ENCODE measurements at places on chromosomes 7 and 10.

- DNase-seq: no peak
Measured at GRCh38 chr7:101717628-101718357, 88.7 kb upstream of the MYL10 start.

- no peak for DNase-seq
Measured at GRCh38 chr10:88960802-88961201, 8.2 kb upstream of the ACTA2 start.

GRCh38 chr10:57262892-57263291, 901.8 kb upstream of the ZWINT start:
- DNase-seq: no peak

DNA sequence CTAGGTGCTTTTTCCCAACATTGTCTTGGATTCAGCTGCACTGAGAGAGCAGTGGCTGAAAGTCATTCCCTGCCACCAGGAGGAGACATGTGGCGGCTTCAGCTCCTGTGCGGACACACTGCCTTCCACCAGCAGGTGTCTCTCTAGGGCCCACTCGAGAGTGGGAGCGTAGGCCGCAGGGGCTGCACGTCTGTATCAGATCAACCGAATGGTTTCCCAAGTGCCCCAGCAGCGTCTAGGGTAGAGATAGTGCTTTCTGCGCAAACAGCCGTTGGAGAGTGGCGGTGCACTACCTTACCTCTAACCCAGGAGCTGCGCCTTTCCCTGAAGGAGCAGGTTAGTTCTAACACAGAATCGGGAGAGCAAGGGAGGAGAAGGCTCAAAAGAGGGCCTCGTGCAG, 31.7 kb downstream of the PAPOLB start:
- peak; percentile 59 for DNase-seq

GRCh38 chr7:117975476-117975875, 102.2 kb upstream of the CTTNBP2 start:
- no peak for DNase-seq

GRCh38 chr7:2104716-2105115, 128.0 kb downstream of the MAD1L1 start:
- DNase-seq: no peak

DNA sequence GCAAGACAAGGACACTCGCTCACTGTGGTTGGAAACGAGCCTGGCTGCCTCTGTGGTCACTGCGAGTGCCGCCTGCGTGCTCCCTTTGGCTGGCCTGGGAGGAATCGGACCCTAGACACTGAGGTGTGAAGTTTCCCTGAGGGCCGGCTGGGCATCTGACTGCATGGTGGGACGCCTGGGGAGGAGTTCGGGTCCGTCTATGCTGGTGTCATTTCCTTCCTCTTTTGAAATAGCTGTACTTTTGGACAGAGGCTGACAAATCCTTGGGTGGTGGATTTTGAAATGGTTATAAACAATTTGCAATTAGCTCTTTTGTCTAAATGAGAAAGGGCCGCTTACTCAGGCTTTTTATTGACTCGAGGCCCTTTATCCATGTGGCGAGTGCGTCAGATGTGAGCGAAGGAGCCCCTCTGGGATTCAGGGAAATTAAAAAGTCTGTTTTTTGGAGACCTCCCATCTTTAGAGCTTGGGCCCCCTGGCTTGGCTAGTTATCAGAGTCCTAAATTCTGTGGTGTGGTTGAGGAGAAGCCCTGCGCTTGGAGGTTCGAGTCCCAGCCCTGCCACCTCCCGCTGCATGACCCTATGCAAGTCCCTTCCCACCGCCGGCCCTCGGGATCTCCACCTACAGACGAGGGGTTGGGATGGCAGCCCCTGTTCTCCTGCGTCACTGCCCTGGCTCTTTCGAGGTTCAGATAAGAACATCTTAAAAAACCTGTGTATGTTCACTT, 147.1 kb downstream of the RGS10 start:
- no peak for DNase-seq

GRCh38 chr10:117550076-117550475, 7.5 kb downstream of the EMX2 start:
- no peak for DNase-seq

DNA sequence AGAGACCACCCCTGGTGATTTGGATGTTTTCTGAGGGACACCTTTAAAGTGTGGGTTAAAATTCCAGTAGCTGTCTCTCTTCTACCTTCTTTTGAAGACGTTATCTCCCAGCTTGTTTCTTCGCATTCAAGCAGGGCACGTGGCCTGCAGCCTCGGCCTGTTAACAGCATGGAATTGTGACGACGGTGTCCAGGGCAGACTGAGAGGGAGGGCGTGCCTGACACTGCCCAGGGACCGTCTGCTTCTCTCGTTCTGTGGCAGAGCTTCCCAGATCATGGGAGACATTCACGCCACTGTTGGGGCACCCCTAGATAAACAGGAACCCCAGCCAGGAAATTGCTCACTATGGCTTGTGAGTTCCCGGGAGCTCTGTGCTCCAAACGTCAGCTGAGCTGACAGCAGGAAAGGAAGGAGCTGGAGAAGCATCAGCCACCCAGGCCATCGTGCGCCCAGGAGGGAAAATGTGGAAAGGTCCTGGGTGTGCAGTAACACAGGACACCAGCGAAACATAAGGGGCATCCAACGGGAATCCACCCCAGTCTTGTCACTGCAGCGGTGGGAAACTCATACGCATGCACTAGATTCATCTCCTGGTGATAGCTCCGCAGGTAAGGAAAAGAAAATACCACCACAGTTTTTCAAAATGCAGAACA, 41.1 kb upstream of the RBM33 start:
- DNase-seq: no peak

- DNase-seq: no peak
Measured at GRCh38 chr10:124298891-124299290, 119.8 kb downstream of the OAT start.

DNA sequence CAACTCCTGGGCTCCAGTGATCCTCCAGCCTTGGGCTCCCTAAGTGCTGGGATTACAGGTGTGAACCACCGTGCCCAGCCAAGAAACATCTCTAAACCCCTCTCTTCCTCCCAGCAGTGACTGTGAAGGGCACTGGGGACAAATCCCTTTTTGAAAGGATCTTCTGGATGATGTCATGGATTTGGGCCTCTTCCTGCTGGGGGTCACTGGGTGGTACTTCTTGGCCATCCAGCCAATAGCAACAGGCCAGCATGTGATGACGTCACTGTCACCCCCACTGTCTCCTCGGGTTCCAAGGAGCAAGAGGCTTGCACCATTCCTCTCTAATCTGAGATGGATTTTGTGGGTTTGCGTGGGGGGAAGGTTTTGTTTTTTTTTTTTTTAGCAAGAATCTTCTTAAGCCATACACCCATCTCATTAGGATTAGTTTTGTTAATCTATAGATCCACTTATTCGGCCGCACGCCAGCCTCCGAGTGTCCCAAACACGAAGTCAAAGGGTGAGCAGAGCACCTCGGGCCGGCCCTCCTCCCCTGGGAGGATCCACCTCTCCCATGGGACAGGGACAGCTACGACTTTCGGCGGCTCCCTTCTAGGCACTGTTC, 29.4 kb upstream of the TNRC18 start:
- DNase-seq: peak; percentile 64

- no peak for DNase-seq
Measured at GRCh38 chr7:125347269-125347668, 417.6 kb upstream of the POT1 start.

DNA sequence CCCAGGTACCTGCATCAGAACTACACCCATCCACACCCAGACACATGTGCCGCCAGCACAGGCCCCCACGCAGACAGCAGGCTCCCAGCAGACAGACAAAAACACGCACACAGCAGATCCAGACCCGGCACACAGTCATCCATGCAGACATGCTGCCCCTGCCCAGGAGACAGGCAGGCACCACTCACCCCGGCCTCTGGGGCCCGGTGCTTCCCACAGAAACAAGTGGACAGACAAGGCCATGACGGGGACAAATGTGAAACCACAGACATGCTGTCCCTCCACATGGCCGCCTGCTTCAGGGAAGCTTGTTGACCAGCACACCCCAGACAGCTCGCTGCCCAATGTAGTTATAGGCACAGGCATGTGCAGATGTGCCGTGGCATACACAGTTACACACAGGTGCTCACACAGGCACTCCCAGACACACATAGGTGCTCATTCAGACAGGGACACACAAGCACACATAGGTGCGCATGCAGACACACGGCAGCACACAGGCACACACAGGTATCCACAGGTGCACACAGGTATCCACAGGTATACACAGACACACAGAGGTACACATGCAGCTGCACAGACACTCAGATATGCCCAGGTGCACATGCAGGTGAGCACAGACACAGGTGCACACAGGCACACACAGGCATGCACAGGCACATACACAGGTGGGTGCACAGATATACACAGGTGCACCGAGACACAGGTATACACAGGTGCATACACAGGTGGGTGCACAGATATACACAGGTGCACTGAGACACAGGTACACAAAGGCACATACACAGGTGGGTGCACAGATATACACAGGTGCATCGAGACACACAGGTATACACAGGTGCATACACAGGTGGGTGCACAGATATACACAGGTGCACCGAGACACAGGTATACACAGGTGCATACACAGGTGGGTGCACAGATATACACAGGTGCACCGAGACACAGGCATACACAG, 10.5 kb upstream of the SCART1 start:
- no peak for DNase-seq

DNA sequence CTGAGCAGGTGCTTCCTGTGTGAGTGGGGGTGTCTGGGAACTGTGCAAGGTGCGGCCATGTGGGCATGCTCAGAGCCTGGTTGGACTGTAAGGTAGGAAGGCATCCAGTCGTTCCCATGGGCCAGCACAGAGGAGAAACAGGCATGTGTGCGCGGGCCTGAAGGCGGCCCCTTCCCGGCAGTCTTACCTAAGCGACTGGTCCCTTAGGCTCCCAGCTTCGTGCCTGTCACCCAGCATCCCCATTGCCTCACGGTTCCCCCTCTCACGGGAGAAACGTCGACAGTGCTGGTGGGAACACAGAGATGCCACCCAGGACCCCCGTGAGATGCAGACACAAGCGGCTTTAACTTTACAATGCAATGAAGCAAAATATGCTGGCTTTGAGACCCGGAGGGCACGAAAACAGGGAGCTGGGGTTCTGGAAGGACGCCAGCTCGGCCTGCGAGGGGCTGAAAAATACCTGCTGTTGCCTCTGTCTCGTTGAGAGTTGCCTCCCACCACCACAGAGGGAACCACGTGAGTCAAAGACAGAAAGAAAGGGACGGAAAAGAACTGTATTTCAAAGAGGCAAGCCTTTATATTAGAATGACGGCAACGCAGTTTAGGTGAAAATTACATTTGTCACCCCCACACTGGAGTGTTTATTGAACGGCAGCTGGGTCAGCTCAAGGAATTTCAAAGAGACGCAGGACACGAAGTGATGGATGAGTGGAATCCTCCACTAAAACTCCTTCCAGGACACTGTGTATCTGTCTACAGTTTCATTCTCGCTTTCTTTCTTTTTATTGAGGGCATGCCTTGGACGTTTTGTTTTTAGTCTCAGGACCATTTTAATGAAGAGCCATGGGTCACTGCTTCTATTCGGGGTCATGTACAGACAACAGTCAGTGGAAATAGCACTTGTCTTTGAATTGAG, 128.4 kb downstream of the DNAJB6 start:
- no peak for DNase-seq

All from CMK (cell line).